ENCODE measurements at places on chromosomes 1 and 21.

GRCh38 chr21:41067709-41068108, 100.3 kb upstream of the BACE2 start:
- no peak for DNase-seq

DNA sequence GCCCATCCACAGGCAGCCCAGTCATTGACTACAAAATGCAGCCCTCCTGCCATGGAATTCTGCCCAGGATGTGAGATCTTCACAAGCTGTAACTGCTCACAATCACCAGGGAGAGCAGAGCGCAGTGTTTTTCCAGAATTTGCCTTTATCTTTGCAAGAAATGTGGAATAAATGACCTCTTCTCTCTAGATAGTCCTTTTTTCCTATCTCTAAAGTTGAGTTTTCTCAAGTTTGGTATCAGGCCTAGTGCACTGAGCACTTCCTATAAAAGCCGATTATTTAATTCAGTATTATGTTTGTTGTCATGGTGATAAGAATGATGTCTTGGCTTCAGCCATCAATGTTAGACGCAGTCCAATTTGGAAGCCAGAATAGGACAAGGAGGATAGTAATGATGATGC, 246.9 kb upstream of the IRF2BP2 start:
- no peak for DNase-seq

DNA sequence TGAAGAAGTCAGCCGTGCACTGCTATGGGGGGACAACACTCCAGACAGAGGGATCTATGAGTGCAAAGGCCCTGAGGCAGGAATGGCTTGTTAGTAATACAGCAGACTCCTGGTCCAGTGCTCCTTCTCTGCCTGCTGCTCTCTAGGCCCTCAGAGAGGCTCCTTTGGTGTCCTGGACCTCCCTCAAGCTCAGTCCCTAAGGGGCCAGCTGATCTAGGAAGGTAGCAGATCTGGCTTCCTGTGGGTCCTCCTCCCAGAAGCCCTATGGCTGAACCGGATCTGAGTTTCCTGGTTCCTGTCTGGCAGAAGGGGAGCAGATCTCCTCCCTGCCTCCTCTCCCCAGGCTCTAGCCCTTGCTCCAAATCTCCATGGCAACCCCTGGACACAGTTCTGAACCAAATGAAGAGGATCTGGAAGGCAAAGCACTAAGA, at the start of gene LDLRAD2:
Gene LDLRAD2, plus strand, starts transcription at position 391 of the 431 bp plus-strand sequence. CDS start 187 bp downstream, outside the sequence.
- DNase-seq = no peak

DNA sequence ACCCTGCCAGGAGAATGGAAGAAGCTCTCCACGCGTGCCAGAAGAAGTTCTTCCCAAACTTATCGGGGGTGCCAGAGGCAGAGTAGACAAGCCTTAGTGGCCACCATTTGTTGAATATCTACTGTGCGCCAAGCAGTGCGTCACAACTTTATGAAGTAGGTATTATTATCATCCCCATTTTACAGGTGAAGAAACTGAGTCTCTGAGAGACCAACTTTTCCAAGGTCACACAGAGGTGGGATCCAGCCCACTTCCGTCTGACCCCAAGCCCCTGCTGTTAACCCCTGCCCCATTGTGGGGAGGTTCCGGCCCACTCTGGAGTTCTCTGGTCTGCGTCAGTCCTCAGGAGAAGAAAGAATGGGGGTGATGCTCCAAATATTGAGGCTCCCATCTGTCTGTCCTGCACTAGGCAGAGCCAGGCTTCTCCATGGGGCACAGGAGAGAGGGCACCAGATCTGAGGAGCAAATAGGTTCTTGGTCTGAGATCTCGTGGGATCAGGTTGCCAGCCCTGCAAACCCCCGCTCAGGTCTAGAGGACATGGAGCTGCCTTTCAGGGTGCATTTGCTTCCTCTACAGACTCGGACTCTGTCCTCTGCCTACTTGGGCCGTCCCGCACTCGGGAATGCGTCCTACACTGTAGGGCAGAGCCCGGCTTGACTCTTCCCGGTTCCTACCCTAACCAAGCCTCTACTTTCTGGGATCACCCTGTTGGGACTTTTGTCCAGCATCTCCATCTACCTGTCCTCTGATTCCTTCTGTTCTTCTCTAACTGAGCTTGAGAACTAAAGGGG, 2.1 kb downstream of the CDK18 start:
- DNase-seq = no peak

- no peak for DNase-seq
These were observed 11.9 kb downstream of the TRAF3IP3 start for GRCh38 chr1:209767706-209768105.

DNA sequence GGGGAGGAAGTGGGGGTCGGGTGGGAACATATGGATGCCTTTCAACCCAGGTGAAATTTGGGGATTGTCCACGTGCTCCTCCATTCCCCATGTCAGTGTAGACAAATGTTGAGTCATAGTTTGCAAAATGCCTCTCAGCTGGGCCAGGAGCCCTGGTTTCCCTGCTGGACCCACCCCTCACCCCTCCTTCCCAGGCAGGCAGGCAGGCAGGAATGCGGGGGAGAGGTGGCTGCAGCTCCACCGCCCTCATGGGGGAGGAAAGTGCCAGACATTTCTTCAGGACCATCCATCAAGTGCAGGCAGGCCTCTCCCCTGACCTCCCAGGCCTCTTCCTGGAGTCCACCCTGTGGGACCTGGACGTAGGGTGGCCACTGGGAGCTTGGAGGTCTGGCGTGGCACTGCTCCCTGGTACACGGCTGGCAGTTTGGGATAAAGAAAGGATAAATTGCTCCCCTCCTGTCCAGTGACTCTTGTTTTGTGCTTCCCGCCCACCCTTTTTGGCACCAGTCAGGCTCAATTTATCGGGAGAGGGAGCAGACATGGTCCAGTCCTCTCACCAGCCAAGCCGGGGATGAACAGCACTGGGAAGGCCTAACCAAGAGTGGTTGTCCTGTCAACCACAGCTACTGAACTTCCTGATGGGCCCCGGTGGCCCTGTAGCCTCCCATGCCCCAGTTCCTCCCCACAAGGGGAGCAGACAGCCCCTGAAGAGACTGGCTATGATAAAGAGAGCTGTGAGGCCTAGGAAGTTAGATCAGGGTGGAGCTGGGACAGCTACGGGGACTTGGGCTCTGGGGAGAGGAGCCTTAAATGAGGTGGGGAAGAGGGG, 18.9 kb downstream of the NPR1 start:
- no peak for DNase-seq

DNA sequence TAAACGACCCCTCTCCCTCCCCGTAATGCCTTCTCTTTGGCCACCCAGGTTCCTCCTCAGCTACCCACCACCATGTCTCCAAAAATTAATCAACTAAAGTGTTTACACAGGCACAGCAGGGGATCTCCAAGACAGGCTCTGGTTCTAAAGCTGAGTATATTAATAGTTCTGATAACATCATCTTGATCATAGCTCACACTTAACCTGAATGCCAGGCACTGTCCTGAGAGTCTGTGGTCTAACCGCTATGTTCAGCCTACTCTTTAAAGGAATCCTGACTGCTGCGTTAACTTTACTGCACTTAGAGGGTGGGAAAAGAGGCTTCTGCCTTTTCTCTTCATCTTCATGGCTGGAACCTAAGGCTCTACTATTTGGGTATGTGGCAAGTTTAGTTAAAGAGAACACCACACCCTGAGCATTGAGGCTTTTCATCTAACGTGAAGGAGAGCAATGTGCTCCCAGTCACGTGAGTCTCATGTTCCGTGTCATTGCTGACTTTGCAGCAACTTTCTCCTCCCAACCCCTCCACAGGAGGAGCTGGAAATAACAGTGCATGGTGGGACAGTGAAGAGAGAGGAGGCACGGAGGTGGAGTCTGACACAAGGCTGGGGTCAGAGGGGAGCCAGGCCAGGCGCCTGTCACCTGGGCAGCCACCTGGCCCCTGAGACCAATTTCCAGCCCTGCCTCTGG, 86.4 kb downstream of the FAM78B start:
- no peak for DNase-seq

- DNase-seq = no peak
These were observed 66.9 kb downstream of the HSD3B1 start for GRCh38 chr1:119573886-119574285.

- no peak for DNase-seq
These were observed 56.8 kb upstream of the ERRFI1 start for GRCh38 chr1:8082945-8083344.
